ENCODE measurements at places on chromosomes 16 and 17. TPM values are rescaled to one million over a fixed set of nuclear protein-coding genes. Genes with fewer than 3 reads are reported as not detected.

The CES3 gene
- 0.85 TPM for polyA plus RNA-seq

The UTS2R gene
- polyA plus RNA-seq, result not detected

The CD300LF gene
- polyA plus RNA-seq, result 21.7 TPM

The GFAP gene
- 0.32 TPM for polyA plus RNA-seq

The ABCC11 gene
- 0.10 TPM for polyA plus RNA-seq

The TPSD1 gene
- 0.54 TPM for polyA plus RNA-seq

The SHISA9 gene
- under 0.01 TPM for polyA plus RNA-seq

The CRYM gene
- 5.4 TPM for polyA plus RNA-seq

The DOC2A gene
- polyA plus RNA-seq, result 1.4 TPM

The OTOP2 gene
- not detected for polyA plus RNA-seq

The TMEM204 gene
- polyA plus RNA-seq, result 31.6 TPM

The TBC1D3B gene
- 1.6 TPM for polyA plus RNA-seq

The FADS6 gene
- polyA plus RNA-seq, result not detected

The RNF112 gene
- 3.0 TPM for polyA plus RNA-seq

The FKBP10 gene
- 32.6 TPM for polyA plus RNA-seq

The KRT34 gene
- polyA plus RNA-seq, result not detected

The SLC16A13 gene
- 7.9 TPM for polyA plus RNA-seq

The CEMP1 gene
- 1.6 TPM for polyA plus RNA-seq

The EDC4 gene
- 33.5 TPM for polyA plus RNA-seq
